Nephron progenitor cell (in vitro differentiated cells): ENCODE measurements at places on chromosomes 3 and 15.

- no peak for DNase-seq
Measured at GRCh38 chr3:95710684-95711083, 1103.7 kb upstream of the EPHA6 start.

- DNase-seq, result no peak
Measured at GRCh38 chr15:52649686-52650085, 29.5 kb downstream of the ATOSA start.

- no peak for DNase-seq
Measured at GRCh38 chr3:72617424-72618024, 230.7 kb downstream of the SHQ1 start.

GRCh38 chr3:106341087-106341486, 472.3 kb upstream of the CBLB start:
- DNase-seq, result no peak

- DNase-seq, result no peak
Measured at GRCh38 chr3:160886421-160886820, 130.4 kb downstream of the PPM1L start.

- DNase-seq, result no peak
Measured at GRCh38 chr3:102979682-102980354, 545.0 kb downstream of the ZPLD1 start.

- no peak for DNase-seq
Measured at GRCh38 chr3:150348500-150348899, 59.6 kb upstream of the TSC22D2 start.

GRCh38 chr15:61888074-61888780, 172.0 kb downstream of the VPS13C start:
- DNase-seq, result no peak

DNA sequence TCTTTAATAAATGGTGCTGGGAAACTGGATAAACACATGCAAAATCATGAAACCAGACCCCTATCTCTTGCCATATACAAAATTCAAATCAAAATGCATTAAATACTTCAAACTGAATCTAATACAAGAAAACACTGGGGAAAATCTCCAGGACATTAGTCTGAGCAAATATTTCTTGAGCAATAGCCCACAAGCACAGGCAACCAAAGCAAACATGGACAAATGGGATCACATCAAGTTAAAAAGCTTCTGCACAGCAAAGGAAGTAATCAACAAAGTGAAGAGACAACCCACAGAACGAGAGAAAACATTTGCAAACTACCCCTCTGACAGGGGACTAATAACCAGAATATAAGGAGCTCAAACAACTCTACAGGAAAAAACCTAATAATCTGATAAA, 6.3 kb downstream of the ANKRD28 start:
- DNase-seq, result no peak

GRCh38 chr3:11638495-11639358, 5.0 kb downstream of the VGLL4 start:
- DNase-seq, result peak; percentile 35

- DNase-seq, result no peak
Measured at GRCh38 chr15:92161039-92161670, 232.5 kb upstream of the ST8SIA2 start.

DNA sequence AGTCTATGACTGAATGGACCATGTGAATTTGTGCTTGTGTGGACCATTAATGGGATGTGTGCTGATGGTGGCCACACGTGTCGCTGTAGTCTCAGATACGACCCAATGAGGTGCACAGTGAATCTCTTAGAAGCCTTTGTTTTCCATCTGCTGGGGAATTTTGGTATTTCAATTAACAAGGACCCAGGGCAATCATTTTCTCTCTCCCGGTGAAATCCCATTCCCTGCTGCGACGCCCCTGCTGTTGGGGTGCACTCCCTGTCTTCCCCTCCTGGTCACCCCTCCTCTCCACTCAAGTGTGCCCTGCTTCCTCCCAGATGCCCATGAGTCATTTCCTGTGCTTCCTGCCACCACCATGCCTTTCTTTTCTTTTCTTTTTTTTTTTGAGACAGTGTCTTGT, 32.7 kb downstream of the EBLN2 start:
- no peak for DNase-seq

DNA sequence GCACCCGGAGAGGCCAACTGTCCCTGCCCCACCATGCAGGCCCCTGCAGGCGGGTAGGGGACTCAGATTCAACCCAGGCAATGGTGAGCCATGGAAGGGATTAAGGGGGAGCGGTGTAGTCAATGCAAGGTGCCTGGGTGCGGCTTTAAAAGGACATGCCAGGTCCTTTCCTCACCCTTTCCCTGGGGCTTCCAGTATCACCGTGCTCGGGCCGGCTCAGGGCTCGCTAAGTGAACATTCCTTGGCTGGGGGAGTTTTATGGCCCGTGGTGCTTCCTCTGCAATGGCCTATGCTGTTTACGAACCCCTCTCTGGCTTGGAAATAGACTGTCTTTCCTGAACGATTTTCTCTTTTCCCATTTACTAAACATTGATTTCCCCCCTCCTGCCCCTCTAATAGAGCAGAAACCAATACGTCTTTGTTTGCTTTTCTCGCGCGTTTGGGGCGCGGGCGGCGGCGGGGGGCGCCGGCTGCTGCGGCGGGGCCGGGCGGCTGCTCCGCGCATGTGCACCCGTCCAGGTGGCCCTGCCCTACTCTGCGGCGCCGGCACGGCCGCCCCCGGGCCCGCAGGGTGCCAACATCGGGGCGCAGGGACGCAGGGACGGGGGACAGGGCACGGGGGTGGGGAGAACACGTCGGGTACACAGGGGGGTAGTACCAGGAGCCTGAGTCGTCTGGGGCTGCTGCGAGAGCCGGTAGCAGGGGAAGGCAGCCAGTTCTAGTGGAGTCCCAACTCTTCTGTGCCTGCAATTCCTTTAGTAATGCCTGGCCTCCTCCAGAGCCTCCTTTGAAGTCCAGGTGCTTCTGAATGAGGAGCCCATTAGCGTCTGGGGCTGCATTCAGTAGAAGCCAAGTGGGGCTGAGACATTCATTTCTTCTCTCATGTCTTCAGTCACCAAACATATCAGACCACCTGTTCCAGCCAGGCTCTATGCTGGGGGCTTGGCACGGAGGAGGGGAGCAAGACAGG, 26.9 kb upstream of the CACNA2D2 start:
- DNase-seq, result peak; percentile 49

DNA sequence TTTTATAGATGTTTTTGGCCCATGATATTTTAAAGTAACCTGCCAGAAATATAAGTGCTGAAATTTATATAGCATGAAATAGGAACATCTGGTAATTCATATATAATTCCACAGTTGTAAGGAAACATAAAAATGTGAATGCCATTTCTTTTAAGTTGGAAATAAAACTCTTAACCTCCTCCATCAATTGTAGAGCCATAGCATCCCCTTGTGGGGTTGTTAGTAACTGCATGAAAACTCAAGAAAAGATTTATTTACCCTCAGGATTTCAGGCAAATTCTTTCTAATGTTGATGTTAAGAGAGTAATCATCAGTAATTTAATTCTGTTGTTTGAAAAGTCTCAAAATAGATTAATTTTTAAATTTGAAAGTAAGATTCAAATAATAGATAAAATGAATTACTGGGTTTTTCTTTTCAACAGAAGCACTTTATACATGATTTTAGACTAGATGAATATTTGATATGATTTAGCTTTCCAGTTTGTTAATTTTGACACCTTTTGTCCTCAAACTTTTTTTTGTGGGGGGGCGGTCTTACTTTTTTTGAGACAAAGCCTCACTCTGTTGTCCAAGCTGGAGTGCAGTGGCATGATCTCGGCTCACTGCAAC, 74.7 kb downstream of the RASA2 start:
- peak; percentile 35 for DNase-seq

DNA sequence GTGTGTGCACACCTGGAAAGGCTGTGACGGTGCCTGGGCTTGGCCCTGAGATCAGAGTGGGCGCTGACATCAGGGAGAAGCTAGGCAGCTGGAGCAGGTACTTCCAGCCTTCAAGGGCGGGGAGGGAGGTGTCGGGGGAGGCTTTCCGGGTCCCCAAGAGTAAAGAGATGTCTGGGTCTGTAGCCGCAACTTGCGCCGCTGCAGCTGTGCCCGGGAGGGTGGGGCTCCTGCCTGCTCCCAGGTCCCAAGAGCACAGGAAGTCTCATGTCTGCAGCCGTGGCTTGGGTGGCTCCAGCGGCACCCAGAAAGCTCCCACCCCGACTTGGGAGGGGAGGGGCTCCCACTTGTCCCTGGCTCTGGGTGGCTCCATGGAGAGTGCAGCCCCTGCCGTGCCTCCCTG, 103.2 kb upstream of the BNIP2 start:
- no peak for DNase-seq

GRCh38 chr3:186261638-186262037, 100.4 kb downstream of the DGKG start:
- no peak for DNase-seq

GRCh38 chr3:122295266-122296062, 29.6 kb upstream of the CSTA start:
- no peak for DNase-seq

- peak; percentile 75 for DNase-seq
Measured at GRCh38 chr3:132352556-132353143, 35.4 kb downstream of the ACP3 start.

DNA sequence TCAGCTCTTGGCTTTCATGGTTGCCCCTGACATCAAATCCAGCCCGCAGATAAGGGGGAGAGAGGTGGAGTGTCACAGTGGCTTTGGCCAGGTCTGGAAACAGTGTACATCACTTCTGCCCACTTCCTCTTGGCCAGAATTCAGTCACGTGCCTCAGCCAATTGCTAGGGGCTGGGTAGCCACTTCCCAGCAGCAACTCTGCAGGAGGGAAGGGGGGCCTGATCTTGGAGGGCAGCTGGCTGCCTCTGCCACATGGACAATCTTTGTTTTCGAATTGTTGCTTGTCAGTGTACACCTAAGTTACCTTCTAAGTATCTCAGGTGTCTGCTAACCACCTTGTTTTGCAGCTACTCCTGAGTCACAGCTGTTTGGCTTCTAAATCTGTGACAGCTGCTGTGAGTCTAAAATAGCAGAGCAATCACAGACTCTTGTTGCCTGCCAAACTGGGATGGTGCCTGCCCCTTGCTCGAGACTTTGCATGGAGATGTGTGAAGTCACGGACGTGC, 41.0 kb upstream of the LIMD1 start:
- DNase-seq, result no peak

GRCh38 chr3:169243579-169243978, 419.9 kb downstream of the MECOM start:
- DNase-seq, result no peak

DNA sequence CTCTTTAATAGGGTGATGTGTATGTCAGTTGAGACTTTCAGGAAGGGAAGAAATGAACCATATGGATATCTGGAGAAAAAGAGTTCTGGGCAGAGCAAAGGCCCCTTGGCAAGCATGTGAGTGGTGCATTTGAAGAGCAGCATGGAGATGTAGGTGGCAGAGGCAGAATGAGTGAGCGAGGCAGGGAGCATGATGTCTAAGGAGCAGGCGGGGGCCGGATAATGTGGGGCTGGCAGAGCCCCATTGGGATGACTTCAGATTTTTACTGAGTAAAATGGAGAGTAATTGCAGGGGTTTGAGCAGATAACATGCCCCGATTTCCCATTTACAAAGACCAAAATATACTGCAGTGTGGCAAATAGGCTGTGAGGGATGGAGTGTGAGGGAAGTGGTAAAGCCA, 52.9 kb upstream of the PLCL2 start:
- DNase-seq, result no peak

DNA sequence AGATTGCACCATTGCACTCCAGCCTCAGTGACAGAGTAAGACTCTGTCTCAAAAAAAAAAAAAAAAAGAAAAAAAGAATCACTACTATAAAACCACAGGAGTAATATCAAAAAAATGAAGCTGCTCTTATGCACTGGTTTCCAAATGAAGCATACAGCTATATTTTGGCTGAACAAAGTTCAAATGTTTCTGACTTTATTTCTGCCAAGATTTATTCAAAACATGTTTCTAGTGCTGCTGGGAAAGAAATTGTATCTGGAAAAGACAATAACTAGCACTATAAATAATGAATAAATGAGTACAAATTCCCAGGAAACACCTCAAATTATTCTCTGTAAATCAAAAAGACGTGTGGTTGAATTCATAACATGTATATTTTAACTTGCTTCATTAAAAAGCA, 102.5 kb upstream of the MME start:
- no peak for DNase-seq

DNA sequence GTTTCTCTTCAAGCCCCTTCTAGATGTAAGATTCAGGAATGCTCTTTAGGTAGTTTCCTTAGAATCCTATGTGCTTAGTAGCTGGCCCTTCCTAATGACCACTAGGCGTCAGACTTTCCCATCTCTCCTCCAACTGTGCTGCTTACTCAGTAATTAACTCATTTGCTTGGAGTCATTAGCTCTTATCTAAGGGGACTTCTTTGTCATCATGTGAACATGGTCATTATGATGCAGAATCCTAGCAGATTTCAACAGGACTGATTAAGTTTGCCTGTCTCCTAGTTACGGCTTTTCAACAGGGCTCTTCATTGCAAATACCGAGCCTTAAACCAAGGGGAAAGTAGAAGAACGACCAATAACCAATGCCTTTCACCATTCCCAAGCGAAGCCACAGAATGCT, 46.4 kb downstream of the GJD2 start:
- DNase-seq, result no peak

DNA sequence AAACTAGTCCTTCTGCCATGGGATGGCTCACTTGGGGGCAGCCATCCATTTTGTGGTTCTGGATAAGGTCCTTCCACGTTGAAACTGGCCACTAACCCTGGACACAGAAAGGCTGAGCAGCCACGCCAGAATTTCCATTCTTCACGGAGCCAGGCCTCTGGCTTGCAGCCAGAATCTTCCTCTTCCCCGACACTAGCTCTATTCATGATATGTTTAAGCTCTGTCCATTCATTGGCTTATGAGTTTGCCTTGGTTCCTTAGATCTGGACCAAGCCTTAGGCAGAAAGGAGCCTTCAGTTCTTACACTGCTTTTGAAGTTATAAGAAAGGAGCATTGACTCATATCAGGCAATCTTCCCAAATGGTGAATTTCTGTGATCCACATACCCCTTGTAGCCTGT, 288.4 kb upstream of the GOLGA6L4 start:
- DNase-seq, result no peak

GRCh38 chr15:101496198-101496986, 6.9 kb upstream of the PCSK6 start:
- peak; percentile 23 for DNase-seq

DNA sequence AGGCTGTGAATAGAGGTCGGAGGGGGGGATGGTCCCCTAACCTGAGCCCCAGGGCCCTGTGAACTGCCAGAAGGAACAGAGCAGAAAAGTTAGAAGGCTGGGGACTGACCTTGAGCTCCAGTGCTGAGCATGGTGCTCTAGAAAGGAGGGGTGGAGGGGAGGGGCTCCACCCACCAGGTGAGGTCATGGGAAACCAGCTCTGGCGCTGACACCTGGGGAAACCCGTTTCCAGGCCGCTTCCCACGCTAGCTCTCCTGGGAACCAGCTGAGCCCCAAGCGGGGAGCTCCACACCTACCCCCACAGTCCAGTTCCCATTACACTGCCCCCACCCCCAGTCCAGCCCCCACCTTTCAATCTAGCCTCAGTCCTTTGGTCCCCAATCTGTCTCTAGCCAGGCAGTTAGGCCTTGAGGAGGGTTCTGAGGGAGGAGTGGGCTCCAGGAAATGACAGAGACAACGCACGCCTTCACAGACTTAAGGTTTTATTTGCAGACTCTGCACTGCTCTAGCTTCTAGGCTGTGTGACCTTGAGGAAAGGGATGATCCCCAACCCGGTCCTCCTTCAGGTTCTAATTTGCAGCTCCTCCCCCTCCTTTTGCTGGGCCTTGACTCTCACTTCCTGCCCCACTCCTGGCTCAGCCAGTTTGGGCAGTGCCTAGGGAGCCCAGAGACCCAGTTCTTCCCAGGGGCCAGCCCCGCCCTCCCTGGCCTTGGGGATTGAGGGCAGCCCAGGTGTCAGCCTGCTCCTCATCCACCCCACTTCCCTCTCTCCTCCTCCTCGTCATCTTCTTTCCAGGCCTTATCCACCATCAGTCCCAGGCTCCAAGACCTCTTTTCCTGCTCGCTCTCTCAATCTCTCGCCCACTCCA, 2.1 kb downstream of the RHOV start:
- no peak for DNase-seq
